ENCODE measurements at places on chromosomes 7 and 10. TPM values are rescaled to one million over a fixed set of nuclear protein-coding genes. Genes with fewer than 3 reads are reported as not detected.

DNA sequence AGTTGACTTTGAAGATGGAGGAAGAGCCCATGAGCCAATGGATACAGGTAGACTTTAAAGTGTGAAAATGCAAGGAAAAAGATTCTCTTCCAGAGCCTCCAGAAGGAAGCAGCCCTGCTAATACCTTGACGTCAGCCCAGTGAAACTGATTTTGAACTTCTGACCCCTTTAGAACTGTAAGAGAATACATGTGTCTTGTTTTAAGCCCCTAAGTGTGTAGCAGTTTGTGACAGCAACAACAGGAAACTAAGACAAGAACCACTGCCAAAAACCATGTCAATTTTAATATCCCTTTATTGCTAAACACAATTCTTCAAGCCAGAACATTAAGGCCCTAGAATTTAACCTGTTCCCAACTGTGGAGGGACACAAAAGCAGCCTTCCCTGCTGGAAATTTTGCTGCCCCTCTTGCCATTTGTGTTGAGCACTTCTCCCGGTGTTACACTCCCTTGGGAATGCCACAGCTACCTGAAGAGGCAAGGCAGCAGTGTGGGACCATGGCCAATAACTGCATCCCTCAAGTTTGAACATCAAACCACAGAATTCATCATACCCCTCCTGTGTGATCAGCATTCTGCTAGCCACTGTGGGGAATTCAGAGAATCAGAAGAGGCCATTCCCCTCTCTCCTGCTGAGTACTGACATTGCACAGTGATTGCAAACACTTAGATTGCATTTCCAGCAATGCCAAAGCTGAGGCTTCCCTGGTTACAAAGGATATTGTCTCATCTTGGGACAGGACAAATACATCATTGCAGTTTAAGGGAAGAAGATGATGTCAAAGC lies 12.3 kb upstream of the CCDC172 start:
- DNase-seq = no peak

DNA sequence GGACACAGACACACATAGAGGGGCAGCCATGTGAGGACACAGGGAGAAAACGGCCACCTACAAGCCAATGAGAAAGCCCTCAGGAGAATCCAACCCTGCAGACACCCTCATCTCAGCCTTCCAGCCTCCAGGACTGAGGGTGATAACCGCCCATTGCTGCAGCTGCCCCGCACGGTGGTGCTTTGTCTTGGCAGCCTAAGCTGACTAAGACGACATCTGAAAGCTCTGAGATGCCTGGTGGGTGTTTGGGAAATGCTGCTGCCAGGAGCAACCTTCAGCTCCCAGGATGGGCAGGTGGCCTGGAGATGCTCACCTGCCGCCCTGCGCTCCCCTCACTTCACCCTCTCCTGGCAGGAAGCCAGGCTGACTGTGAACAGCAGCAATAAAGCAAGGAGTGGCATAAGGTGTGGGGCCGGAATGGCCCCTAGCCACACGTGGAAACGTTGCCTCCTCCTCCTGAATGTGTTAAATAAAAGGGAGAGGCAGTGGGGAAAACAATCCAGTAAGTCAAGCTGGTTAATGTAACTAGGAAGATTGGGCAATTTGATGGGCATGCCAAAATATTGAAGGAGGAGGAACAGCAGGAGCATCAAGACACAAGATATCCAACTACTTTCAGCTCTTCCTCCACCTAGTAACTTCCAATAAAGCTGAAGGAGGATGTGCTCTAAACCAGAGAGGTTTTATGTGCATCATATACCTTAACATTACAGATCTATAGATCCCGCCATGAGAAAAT lies 121.5 kb downstream of the TNS3 start:
- no peak for DNase-seq

HKDC1 gene
- not detected for total RNA-seq

CABCOCO1 gene
- not detected for total RNA-seq

PPP1R17 gene
- 657 TPM for total RNA-seq

GRCh38 chr10:34815185-34816084 lies at the start of gene PARD3:
Gene PARD3, minus strand, starts transcription at chr10:34815296. Its CDS starts 301 bp downstream, at chr10:34814995.
- peak; percentile 83 for DNase-seq

OR2A5 gene
- not detected for total RNA-seq

DNA sequence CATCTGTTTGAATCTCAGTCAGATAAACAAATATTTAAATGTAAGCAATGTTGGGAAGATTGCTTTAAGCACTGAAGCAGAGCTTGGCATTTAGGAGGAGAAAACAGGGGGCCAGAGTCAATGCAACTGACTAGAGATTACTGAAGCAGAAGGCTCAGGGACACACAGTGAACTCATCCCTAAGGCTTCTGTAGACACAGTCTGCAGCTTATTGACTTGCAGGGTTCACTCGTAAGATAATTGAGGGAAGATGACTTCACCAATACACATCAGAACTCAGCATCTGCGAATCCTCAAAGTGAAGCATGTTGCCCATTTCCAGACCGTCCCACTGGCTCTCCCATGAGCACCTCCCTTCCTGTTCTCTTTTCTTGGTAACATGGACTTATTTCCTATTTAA lies 363.4 kb upstream of the PFKP start:
- no peak for DNase-seq

GRCh38 chr7:38542156-38542555 lies 89.0 kb downstream of the AMPH start:
- DNase-seq = no peak

DNA sequence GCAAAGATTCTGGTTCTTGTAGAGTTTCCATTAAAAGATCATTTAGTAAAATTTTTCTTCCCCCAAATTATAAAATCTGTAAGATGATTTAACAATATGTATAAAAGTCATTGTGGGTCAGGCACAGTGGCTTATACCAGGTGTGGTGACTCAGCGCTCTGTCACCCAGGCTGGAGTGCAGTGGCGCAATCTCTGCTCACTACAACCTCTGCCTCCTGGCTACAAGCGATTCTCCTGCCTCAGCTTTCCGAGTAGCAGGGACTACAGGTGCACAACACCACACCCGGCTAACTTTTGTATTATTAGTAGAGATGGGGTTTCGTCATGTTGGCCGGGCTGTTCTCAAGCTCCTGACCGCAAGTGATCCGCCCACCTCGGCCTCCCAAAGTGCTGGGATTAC lies 68.0 kb downstream of the SEPTIN14 start:
- no peak for DNase-seq

FKBP6 gene
- total RNA-seq = not detected

- no peak for DNase-seq
Observed at GRCh38 chr10:22801785-22802184, 87.4 kb upstream of the PIP4K2A start.

- no peak for DNase-seq
Observed at GRCh38 chr7:97844036-97844435, 28.2 kb downstream of the ASNS start.

VWDE gene
- total RNA-seq = 12.4 TPM

DNA sequence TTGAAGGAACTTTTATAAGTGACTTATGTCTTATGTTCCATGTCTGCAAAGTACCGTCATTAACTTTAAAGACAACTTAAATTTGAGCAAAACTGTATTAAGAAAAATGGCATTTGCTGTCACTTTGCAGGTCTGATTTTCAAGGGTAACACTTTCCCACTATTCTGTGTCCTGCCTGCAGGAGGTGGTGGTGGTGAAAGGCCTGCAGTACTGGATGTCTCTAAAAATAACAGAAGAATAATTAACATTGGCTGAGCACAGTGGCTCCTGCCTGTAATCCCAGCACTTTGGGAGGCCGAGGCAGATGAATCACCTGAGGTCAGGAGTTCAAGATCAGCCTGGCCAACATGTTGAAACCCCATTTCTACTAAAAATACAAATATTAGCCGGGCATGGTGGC lies 13.2 kb upstream of the PTER start:
- no peak for DNase-seq

CTAGE4 gene
- total RNA-seq = 0.17 TPM

DNA sequence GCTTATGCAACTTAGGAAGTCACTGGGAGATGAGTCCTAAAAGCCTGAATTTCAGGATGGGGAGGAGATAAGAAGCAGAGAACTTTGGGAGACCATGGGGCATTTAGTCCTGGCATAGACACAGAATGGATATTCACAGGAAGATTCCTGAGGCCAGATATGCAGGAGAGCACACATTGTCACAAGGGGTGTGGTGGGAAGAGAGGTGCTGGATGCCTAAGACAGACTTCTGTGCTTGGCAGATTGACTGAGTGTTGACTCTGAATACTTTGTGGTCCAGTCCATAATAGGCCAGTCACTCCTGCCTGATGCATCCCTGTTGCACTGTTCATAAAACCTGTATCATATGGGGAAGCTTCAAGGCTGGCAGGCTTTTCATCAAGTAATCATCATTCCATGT lies 18.5 kb downstream of the SRI start:
- no peak for DNase-seq

ADRA2A gene
- 0.32 TPM for total RNA-seq

- no peak for DNase-seq
Observed at GRCh38 chr10:26445411-26446031, 7.4 kb downstream of the APBB1IP start.

- no peak for DNase-seq
Observed at GRCh38 chr7:138869353-138869752, 71.4 kb upstream of the ATP6V0A4 start.

DNA sequence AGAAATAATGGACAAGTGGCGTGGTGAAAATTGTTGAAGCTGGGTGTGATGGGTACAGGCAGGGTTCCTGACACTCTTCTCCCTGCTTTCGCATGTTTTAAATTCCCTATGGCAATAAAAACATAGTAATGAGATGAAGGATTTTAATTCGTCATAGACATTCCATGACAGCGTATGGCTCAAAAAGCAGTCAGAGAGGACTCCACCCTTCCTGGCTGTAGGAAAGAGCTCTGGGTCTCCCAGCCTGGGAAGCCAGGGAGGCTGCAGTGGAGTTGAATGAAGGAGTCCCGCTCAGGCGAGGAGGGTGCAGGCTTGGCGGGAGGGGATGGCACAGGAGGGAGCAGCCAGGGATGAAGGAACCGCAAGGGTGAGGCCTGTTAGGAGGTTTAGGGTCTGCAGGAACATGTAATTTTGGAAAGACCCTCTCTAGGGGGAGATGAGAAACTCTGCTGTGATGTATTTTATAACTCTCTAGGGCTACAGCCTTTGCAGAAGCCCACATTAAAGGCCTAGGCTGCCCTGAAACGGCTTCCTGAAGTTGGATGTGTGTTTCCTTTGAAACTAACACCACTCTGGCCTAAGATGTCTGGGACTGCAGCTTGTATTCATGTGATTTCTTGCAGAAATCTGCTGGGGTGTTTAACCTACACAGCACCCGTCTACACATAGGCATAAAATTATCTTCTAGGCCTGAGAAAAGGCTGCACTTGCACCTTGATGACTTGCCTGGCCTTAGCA lies 7.6 kb upstream of the LARP4B start:
- DNase-seq = no peak

RAMP3 gene
- total RNA-seq = not detected

- DNase-seq = no peak
Observed at GRCh38 chr10:77328272-77328816, 309.3 kb downstream of the KCNMA1 start.

DNA sequence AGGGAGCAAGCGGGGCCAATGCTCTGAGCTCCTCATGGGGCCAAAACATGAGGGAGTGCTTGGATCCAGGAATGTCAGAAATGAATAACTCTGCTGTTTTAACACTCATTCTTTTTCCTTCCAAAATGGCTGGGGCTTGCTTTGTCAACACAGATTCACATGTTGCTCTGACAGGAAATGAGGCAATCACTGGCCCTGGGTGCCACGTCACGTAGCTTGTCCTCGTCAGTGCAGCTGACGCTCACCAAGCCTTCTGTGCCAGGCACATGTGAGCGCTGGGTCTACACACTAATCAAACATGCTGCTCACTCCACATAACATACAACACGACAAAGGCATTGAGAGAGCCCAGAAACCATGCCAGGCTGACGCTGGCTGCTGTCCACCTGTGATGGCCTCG lies 198.9 kb downstream of the WDR37 start:
- no peak for DNase-seq

DNA sequence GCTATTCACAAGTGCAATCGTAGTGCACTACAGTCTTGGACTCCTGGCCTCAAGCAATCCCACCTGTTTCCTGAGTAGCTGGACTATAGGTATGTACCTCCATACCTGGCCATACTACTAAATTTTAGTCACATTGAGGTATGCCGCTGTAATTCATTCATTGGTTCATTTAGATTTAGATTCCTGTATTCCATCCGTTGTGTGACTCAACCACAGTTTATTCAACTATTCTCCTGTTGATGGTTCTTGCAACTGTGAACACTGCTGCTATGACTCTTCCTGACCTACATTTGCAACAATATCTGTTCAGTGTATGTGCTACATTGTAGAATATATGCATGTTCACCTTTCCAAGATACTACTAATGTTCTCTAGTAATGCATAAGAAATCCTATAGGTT lies 8.0 kb upstream of the ZCCHC24 start:
- DNase-seq = no peak

DNA sequence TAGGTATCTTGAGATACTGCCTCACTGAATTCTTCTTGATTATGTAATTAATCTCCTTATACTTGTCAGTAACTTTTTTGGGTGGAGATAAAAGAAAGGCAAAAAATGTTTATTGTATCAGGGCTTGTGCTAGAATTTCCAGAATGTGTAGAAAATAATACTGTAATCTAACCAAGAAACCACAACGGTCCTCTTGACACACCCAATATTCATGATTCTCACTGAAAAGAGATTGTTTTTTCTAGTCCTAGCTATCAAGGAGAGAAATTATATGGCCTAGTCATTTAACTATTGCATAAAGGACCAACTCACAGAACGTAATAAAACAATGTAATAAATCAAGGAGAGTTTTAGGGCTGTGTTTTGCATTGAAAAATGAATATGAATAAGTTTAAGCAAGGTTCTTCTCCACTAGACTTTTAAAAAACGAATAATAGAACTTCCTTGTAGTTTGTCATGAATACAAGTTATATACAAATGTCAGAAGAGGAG lies 80.0 kb upstream of the STEAP4 start:
- DNase-seq = no peak

DNA sequence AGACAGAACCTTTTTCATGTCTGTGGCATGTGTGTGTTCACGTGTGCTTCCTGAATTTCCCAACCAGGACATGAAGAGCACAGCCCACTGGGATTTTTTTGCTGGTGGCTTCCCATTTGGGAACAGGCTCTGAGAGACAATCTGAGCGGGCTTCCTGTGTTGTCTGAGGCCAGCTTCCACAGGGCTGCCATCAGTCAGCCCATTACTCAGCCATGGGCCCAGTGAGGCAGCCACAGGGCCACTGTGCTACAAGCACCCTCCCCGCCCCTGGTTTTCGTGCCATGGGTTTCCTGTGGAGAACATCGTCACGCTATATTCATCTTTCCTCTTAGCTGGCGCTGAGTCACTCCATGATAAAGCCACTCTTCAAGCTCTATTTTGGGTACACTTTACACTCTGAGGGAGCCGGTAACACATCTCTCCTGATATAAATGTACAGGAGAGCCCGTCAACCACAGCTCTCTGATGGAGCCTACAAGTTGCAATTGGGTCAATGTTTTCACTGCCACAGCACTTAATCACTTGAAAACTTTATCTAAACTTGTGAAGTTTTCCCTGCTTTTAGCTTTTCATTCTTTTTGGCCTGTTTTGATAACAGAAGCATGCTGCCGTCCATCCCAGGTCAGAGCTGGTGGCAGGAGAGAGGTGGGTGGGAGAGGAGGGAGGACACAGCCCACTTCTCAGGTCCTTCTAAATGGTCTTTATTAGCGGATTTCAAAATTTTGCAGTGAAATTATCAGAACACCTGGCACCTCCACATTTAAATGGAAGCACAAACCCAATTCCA lies 96.9 kb downstream of the HIPK2 start:
- no peak for DNase-seq

All from glutamatergic neuron (in vitro differentiated cells).